NCI-H2029 (cell line): ENCODE measurements at places on chromosomes 13 and 19.

DNA sequence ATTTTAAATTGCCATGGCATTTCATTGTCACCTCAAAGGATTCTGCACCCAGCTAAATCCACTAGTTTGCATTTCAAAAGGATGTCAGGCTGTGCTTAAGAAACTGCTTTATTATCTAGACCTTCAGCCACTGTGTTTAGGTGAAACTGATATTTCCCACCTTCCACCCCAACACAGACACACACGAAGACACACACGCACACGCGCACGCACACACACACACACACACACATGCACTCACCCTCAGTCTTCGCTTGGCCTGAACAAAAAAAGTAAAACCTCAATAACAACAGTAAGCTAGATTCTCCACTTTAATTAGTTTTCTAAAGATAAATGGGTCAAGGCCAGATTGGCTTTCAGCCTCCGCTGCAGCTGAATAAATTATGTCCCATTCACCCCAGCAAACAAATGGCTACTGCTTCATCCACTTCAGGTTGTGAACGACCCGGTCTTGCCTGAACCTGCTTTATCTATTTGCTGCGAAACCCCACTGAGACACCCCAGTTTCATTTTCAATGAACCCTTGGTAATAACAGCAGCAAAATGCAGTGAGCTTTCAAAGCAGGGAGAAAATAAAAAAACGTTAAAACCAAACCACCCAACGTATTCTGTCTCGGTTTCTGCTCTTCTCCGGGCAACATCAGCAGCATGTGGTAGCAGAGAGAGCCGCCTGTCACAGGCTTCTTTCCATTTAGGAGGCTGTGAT, 166.8 kb downstream of the DCT start:
- DNase-seq = no peak

DNA sequence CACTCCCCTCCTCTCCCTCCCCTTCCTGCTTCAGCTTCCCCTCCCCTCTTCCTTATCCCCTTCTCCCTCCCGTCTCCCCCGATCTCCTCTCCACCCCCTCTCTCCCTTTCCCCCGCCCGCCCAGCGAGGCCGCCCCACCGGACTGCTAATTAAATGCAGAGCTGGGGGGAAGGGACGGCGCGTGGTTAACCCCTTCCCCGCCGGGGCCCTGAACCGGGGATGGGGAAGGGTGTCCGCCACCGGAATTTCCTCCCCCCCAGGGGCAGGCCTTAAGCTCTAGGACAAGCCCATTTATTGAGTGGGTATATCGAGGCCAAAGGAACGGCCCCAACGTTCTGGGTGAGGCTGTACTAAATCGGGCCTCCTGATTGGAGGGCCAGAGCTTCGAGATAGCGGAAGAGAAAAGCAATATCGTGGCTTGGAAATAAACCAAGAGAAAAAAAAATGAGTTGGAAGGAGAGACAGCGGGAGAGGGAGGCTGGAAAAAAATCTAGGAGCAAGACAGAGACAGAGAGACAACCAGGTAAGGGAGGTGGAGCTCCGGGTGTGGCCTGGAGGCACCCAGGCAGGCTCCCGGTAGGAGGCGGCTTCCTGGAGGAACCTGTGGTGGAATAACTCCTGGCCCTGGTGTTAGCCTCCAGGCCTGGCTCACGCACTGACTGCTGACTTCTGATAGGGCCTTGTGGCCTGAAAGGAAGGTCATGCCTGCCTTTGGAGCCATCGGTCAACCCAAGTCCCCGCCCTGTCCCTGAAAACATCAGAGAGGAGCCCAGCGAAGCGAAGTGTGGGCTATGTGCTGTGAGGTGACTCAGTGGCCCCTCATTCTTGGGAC, 11.6 kb upstream of the JUND start:
- DNase-seq = peak; percentile 63

DNA sequence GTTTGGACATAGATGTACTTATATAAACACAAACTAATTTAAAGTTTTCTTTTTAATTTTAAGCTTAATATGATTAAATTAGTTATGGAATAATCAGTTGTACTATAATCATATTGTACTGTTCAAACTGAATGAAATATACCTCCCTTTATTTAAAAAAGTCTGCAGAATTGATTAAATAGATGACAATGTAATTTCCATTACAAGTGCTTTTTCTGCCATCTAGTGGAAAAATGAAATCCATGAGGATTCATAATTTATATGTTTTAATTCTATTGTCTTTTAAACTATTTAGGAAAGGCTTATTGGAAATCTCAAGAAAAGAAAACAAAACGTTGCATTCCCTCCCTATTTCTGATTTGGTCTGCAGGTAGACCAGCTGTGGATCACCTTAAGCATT, 30.9 kb downstream of the MZT1 start:
- no peak for DNase-seq

- no peak for DNase-seq
Observed at GRCh38 chr19:7863971-7864689, 10.1 kb downstream of the PRR36 start.

DNA sequence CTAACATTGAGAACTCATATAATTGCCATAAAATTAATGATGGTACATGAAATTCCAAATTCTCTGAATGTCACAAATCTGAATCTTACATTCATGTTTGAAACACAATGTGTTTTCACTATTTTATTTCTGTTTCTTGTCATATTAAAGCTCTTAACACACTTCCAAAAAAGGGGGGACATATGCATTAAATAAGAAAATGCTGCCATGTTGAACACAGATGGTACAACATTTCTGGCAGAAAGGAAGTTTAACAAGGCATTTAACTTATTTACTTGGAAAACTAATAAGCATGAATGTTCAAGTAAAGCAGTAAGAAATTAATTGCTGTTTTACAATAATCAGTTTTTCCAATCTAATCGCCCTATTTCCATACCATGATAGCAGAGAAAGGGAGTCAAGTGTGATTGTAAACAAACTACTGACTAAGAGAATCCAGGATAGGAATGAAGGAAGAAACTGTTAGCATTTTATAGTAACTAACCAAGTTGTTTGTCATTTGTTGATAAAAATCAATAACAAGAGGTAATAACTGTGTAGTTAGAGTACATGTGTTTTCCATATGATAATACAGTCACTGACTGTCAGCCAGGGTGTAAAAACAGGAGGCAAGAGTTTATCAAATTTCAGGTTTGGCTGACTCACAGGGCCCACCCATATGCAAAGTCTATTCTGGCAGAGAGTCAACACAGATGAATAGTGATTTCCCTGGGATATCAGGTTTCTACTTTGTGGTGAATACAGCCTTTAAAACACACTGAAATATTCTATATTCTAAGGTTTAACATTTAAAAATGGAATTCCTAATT, 5.7 kb upstream of the FOXO1 start:
- DNase-seq = peak; percentile 45

GRCh38 chr13:77033717-77034302, 6.9 kb upstream of the FBXL3 start:
- DNase-seq = no peak

DNA sequence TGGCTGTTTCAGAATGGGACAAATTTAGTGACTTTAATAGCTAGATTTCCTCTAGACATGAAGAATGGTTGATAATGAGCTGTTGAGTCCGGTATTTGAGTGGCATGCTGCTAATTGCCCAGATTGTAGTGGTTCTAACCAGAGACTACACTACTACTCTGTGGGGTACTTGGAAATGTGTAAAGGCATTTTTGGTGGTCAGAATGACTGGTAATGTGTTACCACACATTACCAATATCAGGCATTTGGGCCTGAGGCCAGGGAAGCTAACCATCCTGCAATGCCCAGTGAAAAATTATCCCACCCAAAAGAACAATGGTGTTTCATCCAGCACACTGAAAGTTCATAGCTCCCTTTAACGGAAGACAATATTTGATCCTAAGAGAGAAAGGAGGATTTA, 17.5 kb upstream of the N4BP2L1 start:
- DNase-seq = no peak

DNA sequence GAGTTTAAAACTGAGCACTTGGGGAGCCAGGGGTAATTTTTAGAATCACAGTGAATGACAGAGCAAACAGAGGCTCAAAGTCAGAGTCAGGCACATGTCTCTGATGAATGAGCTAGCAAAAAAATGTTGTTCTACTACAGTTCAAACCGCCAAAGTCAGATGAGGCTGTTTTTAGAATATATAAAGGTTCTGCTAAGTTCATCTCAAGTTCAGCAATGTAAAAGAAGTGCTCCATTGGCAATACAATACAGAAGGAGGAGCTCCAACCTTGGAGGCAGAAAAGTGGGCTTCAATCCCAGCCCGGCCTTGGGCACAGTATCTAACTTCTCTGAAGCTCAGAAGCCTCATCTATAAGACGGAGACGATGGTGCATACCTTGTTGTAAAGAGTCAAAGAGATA, 70.1 kb upstream of the IPO5 start:
- no peak for DNase-seq

DNA sequence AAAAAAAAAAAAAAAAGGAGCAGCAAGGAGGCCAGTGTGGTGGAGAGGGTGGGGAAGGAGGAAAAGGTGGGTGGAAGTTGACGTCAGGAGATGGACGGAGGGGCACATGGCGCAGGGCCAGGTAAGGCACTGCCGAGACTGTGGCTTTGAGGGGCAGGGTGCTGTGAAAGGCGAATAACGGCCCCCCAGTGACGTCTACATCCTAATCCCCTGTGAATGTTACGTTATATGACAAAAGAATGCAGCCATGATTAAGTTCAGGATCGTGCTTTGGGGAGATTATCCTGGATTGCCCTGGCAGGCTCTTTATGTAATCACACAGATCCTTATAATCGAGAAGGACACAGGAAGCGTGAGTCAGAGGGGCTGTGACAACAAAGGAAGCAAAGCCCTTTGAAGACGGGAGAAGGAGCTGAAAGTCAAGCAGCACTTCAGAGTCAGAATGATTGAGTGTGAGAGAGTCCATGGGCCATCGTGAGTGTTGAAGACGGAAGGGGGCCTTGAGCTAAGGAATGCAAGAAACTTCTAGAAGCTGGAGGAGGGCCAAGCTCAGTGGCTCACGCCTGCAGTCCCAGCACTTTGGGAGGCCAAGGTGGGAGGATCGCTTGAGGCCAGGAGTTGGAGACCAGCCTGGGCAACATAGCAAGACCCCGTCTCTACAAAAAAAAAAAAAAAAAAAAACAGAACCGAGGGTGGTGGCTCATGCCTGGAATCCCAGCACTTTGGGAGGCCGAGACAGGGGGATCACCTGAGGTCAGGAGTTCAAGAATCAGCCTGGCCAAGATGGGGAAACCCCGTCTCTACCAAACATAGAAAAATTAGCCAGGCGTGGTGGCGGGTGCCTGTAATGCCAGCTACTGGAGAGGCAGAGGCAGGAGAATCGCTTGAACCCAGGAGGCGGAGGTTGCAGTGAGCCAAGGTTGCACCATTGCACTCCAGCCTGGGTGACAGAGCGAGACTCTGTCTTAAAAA, 13.8 kb upstream of the CEACAM16 start:
- no peak for DNase-seq

- DNase-seq = no peak
Observed at GRCh38 chr13:37456506-37456905, 142.1 kb downstream of the POSTN start.

DNA sequence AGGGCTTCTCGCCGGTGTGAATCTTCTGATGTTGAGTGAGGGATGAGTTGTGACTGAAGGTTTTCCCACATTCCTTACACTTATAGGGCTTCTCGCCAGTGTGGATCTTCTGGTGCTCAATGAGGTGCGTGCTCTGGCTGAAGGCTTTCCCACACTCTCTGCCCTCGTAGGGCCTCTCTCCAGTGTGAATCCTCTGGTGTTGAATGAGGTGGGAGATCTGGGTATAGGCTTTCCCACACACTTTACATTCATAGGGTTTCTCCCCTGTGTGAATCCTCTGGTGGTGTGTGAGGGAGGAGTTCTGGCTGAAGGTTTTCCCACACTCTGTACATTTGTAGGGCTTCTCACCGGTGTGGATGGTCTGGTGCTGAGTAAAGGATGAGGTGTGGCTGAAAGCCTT, 33.2 kb downstream of the ZNF473 start:
- DNase-seq = no peak

GRCh38 chr13:43611281-43612273, 175.2 kb downstream of the ENOX1 start:
- no peak for DNase-seq

DNA sequence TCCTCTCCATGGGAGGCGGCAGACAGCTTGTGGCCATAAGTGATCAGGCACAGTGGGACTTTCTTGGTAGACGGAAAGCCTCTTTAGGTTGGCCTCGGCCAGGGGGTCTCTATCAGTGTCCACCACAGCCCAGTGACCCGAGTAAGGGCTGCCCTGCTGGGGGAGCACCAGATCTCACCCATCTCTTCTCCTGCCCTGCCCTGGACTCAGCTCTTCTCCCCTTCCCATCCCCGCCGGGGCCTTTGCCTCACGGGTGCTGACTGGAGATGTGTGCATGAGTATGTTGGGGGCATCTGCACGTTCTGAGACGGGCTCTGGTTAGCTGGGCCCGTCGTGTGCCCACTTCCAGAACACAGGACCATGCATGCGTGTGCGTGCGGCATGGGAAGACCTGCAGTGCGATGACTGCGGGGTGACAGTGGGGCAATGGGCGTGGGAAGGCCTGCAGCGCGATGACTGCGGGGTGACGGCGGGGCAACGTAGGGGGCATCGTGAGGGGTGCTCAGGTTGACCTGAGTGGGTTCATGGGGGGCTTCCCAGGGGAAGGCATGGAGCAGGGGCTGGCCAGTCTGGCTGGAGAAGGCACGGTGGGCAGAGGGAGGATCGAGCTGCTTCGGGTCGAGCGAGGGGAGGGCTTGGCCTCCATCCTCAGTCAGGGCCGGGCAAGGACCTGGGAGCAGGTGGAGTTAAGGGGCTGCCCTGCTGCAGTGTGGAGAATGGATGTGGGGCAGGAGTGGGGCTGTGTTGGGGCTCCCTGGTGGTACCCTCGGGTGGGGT, 15.9 kb downstream of the EPN1 start:
- DNase-seq = no peak

- DNase-seq = no peak
Observed at GRCh38 chr13:44165889-44166496, 207.6 kb upstream of the SERP2 start.

DNA sequence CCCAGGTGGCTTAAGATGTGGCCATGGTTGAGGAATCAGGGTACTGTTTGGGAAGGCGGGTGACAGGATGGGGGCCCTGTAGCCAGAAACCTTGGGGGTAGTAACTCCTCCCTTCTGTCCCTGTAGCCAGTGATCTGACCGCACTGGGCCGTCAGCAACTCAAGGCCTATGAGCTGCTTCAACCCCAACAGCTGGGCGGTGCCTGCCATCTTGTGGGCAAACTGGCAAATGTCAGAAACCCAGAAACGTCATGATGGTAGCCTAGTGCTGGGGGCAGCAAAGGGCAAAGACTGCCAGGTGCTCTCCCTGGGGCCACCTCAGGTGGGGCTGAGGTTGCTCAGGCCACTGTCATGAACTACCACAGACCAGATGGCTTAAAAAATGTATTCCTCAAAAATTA, 3.5 kb downstream of the COPE start:
- peak; percentile 10 for DNase-seq
